ENCODE measurements at places on chromosomes 13 and 19. TPM values are rescaled to one million over a fixed set of nuclear protein-coding genes. Genes with fewer than 3 reads are reported as not detected.
A peak's percentile ranks its signal among the peaks of the same experiment; 100 is the strongest.

Gene PCDH17
- 26.0 TPM for total RNA-seq

GRCh38 chr13:92991692-92992091 is 234.9 kb upstream of the GPC6 start:
- H3K4me3 ChIP-seq = no peak overlapping the region
- H3K36me3 ChIP-seq = no peaks in the 10 kb centered on the region
- H3K4me1 ChIP-seq = no peaks in the 10 kb centered on the region
- H3K27me3 ChIP-seq = no peaks in the 10 kb centered on the region
- no peak for DNase-seq

DNA sequence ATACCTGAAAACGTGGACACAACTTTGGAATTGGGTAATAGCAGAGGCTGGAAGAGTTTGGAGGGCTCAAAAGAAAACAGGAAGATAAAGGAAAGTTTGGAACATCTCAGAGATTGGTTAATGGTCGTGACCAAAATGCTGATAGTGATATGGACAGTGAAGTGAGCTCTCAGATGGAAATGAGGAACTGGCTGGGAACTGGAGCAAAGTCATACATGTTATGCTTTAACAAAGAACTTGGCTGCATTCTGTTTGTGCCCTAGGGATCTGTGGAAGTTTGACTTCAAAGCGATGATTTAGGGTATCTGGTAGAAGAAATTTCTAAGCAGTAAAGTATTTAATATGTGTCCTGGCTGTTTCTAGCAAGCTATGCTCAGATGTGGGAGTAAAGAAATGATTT is 136.2 kb downstream of the DNAJC3 start:
- H3K36me3 ChIP-seq = no peaks in the 10 kb centered on the region
- DNase-seq = no peak
- H3K4me1 ChIP-seq = no peaks in the 10 kb centered on the region
- no peak overlapping the region for H3K4me3 ChIP-seq
- no peaks in the 10 kb centered on the region for H3K27me3 ChIP-seq

- peak overlapping the region; percentile 68 for H3K4me3 ChIP-seq
- peaks cover 9% of the 10 kb centered on the region for H3K36me3 ChIP-seq
- H3K4me1 ChIP-seq = peaks cover 27% of the 10 kb centered on the region
- no peaks in the 10 kb centered on the region for H3K27me3 ChIP-seq
- H3K27ac ChIP-seq = peak overlapping the region; percentile 91
Measured at GRCh38 chr19:35266520-35267352, 2.0 kb upstream of the USF2 start.

Gene ZNF728
- 2.6 TPM for total RNA-seq

Gene SWSAP1
- 2.3 TPM for total RNA-seq

Gene ELSPBP1
- total RNA-seq = not detected

Gene SHFL
- total RNA-seq = 30.6 TPM

DNA sequence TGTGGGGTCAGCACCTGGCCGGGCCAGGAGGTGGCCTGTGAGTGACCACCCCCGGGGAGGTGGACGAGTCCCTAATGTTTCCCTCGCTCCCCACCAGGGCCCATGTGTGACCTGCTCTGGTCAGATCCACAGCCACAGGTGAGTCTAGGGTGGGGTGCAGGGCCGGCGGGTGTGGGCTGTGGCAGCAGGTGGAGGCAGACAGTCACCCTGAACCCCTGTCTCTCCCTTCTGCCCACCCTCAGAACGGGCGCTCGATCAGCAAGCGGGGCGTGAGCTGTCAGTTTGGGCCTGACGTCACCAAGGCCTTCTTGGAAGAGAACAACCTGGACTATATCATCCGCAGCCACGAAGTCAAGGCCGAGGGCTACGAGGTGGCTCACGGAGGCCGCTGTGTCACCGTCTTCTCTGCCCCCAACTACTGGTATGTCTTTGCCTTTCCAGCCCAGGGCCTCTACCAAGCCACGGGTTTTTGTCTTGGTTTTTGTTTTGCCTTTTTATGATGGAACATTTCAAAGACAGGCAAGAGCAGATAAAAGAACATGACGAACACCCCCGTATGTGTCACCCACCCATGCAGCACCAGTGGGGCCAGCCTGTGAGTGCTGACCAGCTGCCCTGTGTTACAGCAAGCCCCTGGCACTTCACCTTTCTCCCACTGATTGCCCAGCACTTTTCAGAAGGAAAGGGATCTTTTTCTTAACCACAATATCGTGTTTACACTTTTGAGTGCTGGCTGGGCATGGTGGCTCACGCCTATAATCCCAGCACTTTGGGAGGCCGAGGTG is 24.9 kb downstream of the CCDC8 start:
- no peaks in the 10 kb centered on the region for H3K4me1 ChIP-seq
- no peaks in the 10 kb centered on the region for H3K27me3 ChIP-seq
- H3K27ac ChIP-seq = no peak overlapping the region
- DNase-seq = no peak

DNA sequence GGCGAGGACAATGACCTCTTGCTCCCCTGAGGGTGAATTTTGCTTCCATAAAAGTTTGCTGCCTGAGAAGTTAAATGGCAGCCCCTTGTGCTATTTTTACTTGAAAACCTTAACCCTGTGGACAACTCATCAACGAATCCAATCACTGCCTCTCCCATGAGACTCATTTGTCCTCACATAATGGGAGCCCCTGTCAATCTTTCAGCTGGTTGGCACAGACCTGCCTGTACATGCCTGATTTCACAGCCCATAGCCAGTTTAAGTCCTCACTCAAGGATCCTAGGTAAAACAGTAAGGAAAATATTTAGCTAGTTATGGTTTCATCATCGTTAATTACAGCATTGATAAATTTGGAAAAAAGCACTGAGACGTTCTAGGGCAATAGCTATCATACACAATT is 207.4 kb downstream of the NHLRC3 start:
- H3K4me1 ChIP-seq = no peaks in the 10 kb centered on the region
- no peak overlapping the region for H3K27ac ChIP-seq
- H3K36me3 ChIP-seq = no peaks in the 10 kb centered on the region
- no peak overlapping the region for H3K4me3 ChIP-seq
- no peaks in the 10 kb centered on the region for H3K27me3 ChIP-seq
- DNase-seq = no peak

DNA sequence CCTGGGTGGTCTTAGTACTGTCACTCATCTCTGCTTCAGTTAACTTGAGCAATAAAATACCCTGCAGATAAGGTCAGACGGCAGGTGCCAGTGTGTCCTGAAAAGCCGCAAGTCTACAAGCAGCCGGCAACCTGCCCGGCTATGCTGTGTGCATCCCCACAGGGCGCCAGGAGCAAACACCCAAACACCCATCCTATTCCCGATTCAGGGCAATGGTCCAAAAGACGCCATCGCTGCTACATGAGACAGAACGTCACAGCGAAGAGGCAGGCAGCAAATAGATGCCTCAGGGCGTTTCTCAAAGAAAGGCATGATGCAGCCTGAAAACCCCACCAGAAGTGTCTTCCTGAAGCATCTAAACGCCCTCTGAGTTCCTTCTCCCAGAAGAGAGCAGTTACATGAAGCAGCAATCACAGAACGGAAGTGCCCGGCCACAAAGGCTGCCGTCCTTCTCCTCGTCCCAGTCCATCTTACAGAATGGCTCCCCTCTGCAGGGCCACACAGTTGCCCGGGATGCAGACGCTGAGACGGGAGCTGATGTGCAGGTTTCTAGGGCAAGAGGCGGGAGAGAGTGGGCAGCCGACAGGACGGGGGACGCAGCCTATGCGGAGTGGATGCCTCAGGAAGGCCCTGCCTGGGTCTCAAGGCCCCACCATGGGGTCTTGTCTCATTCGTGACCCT is 35.1 kb downstream of the RASA3 start:
- no peak overlapping the region for H3K27ac ChIP-seq
- H3K36me3 ChIP-seq = no peaks in the 10 kb centered on the region
- DNase-seq = no peak
- no peaks in the 10 kb centered on the region for H3K27me3 ChIP-seq
- H3K4me3 ChIP-seq = no peak overlapping the region

GRCh38 chr19:5145521-5146511 is 176.9 kb downstream of the KDM4B start:
- no peaks in the 10 kb centered on the region for H3K27me3 ChIP-seq
- peaks cover 60% of the 10 kb centered on the region for H3K36me3 ChIP-seq
- no peak overlapping the region for H3K27ac ChIP-seq
- no peaks in the 10 kb centered on the region for H3K4me1 ChIP-seq
- DNase-seq = no peak

Gene ZNF223
- total RNA-seq = 10.1 TPM

Gene RNF113B
- total RNA-seq = not detected

Gene CNN2
- 60.7 TPM for total RNA-seq

GRCh38 chr19:44003461-44004009 is 778 bp downstream of the ZNF230 start:
- peak overlapping the region; percentile 19 for H3K4me3 ChIP-seq
- H3K27ac ChIP-seq = no peak overlapping the region
- DNase-seq = no peak

GRCh38 chr19:41187884-41188279 is 5.1 kb upstream of the CYP2S1 start:
- H3K27me3 ChIP-seq = no peaks in the 10 kb centered on the region
- H3K4me3 ChIP-seq = no peak overlapping the region
- no peak for DNase-seq
- H3K36me3 ChIP-seq = no peaks in the 10 kb centered on the region
- H3K27ac ChIP-seq = no peak overlapping the region

Gene OR7C1
- not detected for total RNA-seq

DNA sequence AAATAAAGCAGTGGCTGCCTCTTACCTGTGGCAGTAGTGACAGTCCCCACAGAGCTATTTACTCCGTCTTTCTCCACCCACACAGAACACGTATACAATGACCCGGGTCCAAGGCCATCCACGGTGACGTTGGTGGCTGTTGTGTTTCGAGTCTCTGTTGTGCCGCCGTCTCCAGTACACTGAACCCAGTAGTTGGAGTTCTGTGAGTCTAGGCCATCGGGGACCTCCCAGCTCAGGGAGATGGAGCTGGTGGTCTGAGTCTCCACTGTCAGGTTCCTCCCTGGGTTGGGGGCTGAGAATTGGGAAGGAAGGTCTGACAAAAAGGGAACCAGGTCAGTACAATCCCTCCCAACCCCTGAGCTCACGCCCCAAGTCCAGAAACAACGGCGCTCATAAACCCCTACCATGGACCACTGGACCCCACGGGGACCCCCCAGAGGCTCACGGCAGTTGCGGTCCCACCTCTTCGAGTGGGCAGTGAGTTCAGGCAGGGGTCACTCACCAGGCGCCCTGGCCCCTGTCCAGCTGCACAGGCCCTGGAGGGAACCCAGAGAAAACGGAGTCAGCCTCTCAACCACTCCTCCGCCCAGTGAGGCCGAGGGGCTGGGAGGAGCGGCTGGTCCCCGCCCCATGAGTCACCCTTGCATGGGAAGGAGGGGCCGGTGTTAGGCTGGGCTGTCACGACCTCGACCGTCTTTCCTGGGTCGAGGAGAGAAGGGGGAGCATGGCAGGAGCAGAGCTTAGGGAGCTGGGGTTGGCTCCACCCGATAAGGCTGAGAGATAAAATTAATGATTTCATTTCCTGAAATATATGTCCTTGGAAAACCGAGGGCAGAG is 2.4 kb downstream of the PTPRH start:
- peak; percentile 70 for DNase-seq
- H3K27me3 ChIP-seq = no peaks in the 10 kb centered on the region
- peaks cover 8% of the 10 kb centered on the region for H3K4me1 ChIP-seq
- no peaks in the 10 kb centered on the region for H3K36me3 ChIP-seq
- H3K27ac ChIP-seq = no peak overlapping the region

DNA sequence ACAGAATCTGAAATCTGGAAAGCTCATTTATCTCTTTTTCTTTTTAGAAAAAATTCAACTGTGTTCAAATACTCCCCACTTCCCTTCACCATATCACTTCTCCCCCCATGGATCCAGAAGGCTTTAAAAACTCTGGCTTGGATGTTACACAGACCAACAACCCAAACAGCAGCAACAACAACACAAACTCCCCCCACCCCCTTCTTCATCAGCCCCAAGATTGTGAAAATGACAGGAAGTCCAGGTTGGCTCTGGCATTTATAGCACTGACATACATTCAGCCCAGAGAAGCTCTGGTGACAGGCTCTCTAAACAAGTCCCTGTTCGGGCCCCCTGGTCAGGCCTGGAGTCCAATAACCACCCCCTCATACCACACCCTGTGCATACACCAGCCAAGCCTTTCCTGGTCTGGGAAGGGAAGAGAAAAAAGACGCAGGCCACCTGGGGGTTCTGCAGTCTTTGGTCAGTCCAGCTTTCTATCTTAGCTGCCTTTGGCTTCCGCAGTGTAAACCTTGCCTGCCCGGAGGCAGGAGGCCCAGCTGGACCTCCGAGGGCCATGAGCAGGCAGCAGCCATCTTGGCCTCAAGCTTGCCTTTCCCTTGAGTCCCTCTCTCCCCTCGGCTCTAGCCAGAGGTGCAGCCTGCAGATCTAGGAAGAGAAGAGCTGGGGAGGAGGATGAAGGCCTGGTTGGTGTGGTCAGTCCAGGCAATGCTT is 6.8 kb downstream of the CDX2 start:
- no peak for DNase-seq
- H3K4me1 ChIP-seq = peaks cover 22% of the 10 kb centered on the region
- no peak overlapping the region for H3K4me3 ChIP-seq
- no peak overlapping the region for H3K27ac ChIP-seq
- no peaks in the 10 kb centered on the region for H3K36me3 ChIP-seq

Gene HOMER3
- 55.6 TPM for total RNA-seq

Gene CBARP
- total RNA-seq = 3.2 TPM
